Upper lobe of right lung (tissue), 1 donor: ENCODE measurements at places on chromosomes 4 and X. TPM values are rescaled to one million over a fixed set of nuclear protein-coding genes. Genes with fewer than 3 reads are reported as not detected.
A peak's percentile ranks its signal among the peaks of the same experiment; 100 is the strongest.

The ITGB1BP2 gene
- 0.38 TPM for total RNA-seq

The NSG1 gene
- total RNA-seq = 1.5 TPM

The EDA gene
- 5.5 TPM for total RNA-seq

The MEPE gene
- not detected for total RNA-seq

The C4orf51 gene
- total RNA-seq = not detected

The DDX53 gene
- total RNA-seq = not detected

The XK gene
- 1.6 TPM for total RNA-seq

DNA sequence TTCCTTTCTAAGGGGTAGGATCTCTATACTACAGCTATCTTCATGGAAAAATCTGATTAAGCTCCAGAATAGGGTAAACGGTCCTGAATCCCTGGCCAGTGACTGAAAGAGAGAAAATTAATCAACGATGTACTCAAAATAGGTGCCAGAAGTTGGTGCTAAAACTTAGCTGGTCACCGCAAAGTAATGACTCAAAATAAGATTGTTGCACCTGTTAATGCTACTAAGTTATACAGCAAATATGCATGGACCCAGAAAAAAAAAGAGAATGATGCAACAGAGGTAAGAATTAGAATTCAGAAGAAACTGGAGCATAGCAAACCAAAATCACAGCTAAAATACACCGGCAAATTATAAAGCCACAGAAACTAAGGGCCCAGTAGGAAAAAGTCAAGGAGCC is 239.7 kb upstream of the FAM241A start:
- H3K27ac ChIP-seq = no peak overlapping the region
- no peaks in the 10 kb centered on the region for H3K27me3 ChIP-seq
- H3K4me1 ChIP-seq = no peaks in the 10 kb centered on the region
- H3K36me3 ChIP-seq = no peaks in the 10 kb centered on the region
- no peak for DNase-seq

DNA sequence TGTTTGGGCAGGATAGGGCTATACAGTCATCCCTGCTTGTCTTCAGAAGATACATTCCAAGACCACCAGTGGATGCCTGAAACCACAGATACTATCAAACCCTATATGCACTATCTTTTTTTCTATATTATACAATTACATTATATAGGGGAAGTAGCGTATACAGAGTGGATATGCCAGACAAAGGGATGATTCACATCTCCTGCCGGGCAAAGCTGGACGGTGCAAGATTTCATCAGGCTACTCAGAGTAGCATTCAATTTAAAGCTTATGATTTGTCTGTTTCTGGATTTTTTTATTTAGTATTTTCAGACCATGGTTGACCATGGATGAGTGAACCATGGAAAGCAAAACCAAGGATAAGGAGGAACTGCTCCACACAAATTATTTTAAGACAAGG is 7.0 kb upstream of the AMTN start:
- DNase-seq = no peak
- H3K27me3 ChIP-seq = no peaks in the 10 kb centered on the region
- H3K27ac ChIP-seq = no peak overlapping the region
- H3K4me1 ChIP-seq = no peaks in the 10 kb centered on the region
- no peak overlapping the region for H3K4me3 ChIP-seq

DNA sequence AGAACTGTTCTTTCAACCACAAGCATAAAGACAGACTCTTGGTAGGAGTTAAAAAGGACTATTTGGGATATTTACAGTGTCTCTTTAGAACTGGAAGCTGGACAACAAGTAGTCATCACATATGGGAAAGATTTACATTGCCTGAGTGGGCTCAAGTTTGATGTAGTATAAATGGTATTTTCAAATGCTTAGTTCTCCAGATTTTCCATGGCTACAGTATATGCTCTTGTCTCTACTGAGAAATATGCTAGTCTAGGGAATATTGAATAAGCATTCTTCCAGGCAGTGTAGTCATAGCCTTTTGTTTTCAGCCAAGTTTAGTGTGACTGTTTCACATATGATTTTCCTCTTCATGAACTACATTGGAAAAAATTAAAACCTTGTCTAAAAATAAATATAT is 315.6 kb downstream of the ARHGAP24 start:
- H3K4me3 ChIP-seq = no peak overlapping the region
- H3K27ac ChIP-seq = no peak overlapping the region
- no peaks in the 10 kb centered on the region for H3K27me3 ChIP-seq
- DNase-seq = no peak
- H3K36me3 ChIP-seq = no peaks in the 10 kb centered on the region
- H3K4me1 ChIP-seq = peaks cover 11% of the 10 kb centered on the region

- H3K36me3 ChIP-seq = no peaks in the 10 kb centered on the region
- DNase-seq = no peak
- no peaks in the 10 kb centered on the region for H3K27me3 ChIP-seq
- H3K4me1 ChIP-seq = no peaks in the 10 kb centered on the region
- H3K27ac ChIP-seq = no peak overlapping the region
Measured at GRCh38 chr4:172155838-172156345, 342.7 kb downstream of the GALNTL6 start.

GRCh38 chr4:7202411-7202810 is 10.1 kb downstream of the SORCS2 start:
- no peak for DNase-seq
- peaks cover 12% of the 10 kb centered on the region for H3K4me1 ChIP-seq
- H3K4me3 ChIP-seq = no peak overlapping the region
- H3K27me3 ChIP-seq = no peaks in the 10 kb centered on the region
- no peak overlapping the region for H3K27ac ChIP-seq
- H3K36me3 ChIP-seq = no peaks in the 10 kb centered on the region

GRCh38 chrX:102708900-102709299 is 3.3 kb upstream of the GPRASP2 start:
- H3K4me1 ChIP-seq = no peaks in the 10 kb centered on the region
- H3K27ac ChIP-seq = no peak overlapping the region
- no peaks in the 10 kb centered on the region for H3K36me3 ChIP-seq
- no peaks in the 10 kb centered on the region for H3K27me3 ChIP-seq

DNA sequence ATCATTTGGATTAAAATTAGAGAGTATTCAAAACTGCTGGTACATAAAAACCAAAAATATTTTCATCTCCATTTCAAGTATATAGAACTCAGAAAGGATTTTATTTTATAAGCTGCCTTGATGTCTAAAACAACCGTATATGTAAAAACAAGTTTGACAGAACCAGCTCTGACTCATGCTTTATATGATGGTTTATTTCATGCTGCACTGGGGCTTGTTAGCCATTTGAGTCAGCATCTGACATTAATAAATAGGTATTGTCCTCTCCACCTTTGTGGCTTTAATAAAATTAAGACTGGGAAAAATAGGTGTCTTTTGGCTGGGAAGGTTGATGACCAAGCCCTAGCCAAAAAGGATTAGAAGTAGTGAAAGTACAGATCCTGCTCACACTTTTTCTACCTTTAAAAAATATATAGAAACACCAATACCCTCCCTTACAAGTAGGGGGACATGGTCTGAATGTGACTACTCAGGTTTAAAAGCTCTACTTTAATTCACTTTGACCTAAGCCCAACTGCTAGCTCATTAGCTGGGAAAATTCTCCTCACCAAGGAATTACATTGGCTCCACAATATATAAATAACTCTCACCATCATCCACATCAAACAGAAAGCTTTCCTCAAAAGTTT is 228.1 kb downstream of the ADAMTS3 start:
- H3K36me3 ChIP-seq = no peaks in the 10 kb centered on the region
- no peak overlapping the region for H3K27ac ChIP-seq
- H3K4me1 ChIP-seq = no peaks in the 10 kb centered on the region
- H3K4me3 ChIP-seq = no peak overlapping the region

GRCh38 chrX:545452-545885 is 85.1 kb upstream of the SHOX start:
- H3K4me1 ChIP-seq = no peaks in the 10 kb centered on the region
- no peak overlapping the region for H3K27ac ChIP-seq

- DNase-seq = peak; percentile 71
- no peaks in the 10 kb centered on the region for H3K4me1 ChIP-seq
- no peaks in the 10 kb centered on the region for H3K36me3 ChIP-seq
- no peak overlapping the region for H3K27ac ChIP-seq
- H3K4me3 ChIP-seq = no peak overlapping the region
Measured at GRCh38 chr4:164807611-164808010, 53.7 kb downstream of the SMIM31 start.

DNA sequence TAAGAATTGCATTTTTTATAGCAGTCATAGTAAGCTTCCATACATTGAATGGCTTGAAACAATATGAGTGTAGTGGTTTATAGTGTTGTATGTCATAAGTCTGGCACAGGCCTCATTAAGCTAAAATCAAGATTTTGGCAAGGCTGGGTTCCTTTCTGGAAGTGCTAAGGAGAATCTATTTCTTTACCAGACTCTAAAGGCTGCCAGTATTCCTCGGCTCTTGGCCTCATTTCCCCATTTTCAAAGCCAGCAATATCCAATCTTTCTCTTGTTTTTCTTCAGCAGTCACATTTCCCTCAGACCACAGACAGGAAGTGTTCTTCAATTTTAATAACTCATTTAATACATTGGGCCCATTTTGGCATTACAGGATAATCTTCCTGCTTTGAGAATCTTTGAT is 1155.5 kb upstream of the PABPC4L start:
- H3K27me3 ChIP-seq = no peaks in the 10 kb centered on the region
- H3K27ac ChIP-seq = no peak overlapping the region
- no peaks in the 10 kb centered on the region for H3K4me1 ChIP-seq
- no peaks in the 10 kb centered on the region for H3K36me3 ChIP-seq
- H3K4me3 ChIP-seq = no peak overlapping the region

- DNase-seq = no peak
- no peaks in the 10 kb centered on the region for H3K36me3 ChIP-seq
- H3K4me3 ChIP-seq = no peak overlapping the region
- no peak overlapping the region for H3K27ac ChIP-seq
- peaks cover 4% of the 10 kb centered on the region for H3K4me1 ChIP-seq
Measured at GRCh38 chr4:112706840-112707207, 69.9 kb downstream of the LARP7 start.

- no peaks in the 10 kb centered on the region for H3K4me1 ChIP-seq
- H3K27me3 ChIP-seq = no peaks in the 10 kb centered on the region
- H3K36me3 ChIP-seq = no peaks in the 10 kb centered on the region
- no peak overlapping the region for H3K4me3 ChIP-seq
- no peak for DNase-seq
Measured at GRCh38 chrX:151153086-151153485, 23.3 kb upstream of the GPR50 start.

DNA sequence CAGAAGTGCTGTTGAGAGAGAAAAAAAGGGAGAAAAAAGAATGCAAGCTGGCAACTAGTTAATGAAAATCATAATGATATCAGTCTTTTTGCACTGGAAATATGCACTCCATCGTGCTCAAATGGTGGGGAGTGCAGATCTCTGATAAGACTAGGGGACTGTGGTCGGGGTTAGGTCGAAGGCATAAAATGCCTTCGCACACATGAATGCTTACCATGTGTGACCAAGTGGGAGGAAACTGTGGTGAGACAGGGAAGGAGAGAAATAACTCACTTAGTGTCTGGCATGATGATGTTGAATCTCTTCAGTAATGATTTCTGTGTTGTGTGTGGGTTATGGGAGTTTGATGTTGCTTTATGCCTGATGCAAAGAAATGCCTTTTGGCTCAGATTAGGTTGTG is 358.9 kb downstream of the FBXO8 start:
- no peaks in the 10 kb centered on the region for H3K27me3 ChIP-seq
- no peak for DNase-seq
- no peak overlapping the region for H3K27ac ChIP-seq
- H3K36me3 ChIP-seq = no peaks in the 10 kb centered on the region
- H3K4me3 ChIP-seq = no peak overlapping the region
- no peaks in the 10 kb centered on the region for H3K4me1 ChIP-seq

DNA sequence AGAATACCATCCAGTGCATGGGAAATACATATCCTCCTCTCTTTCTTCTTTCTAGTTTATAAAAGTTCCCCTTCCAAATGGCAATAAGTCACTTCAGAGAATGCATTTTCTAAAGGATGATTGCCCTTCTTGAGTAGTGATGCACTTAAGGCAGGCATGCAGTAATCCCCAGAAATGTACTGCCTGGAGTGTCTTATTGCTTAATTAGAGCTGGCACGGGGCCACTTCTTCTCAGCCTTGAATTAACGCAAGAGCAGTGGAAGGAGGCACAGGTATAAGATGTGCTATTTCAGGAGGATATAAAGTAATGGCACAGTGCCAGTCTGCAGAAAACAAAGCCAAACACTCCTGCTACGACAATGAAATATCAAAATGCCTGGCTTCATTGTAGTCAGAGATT is 371.4 kb upstream of the FAM241A start:
- no peaks in the 10 kb centered on the region for H3K36me3 ChIP-seq
- H3K27ac ChIP-seq = no peak overlapping the region
- no peak for DNase-seq
- no peaks in the 10 kb centered on the region for H3K4me1 ChIP-seq

DNA sequence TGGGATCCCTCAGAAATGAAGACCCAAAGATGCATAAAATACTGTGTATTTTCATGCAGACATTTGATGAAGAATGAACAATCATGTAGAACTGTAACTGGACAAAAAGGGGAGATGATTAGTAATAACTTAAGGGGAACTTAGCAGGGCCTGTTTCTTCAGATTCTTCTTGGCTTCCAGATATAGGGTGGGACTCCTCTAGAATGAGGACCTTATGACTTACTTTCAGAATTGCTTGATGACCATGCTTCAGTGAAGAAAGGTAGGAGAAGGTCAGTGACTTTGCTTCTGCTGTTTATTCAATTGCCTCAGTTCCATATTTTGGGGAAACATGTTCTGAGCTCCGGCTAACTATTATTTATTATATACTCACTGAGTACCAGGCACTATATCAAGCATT is 580.8 kb downstream of the CENPC start:
- H3K4me1 ChIP-seq = no peaks in the 10 kb centered on the region
- DNase-seq = no peak
- H3K4me3 ChIP-seq = no peak overlapping the region
- H3K27ac ChIP-seq = no peak overlapping the region
- no peaks in the 10 kb centered on the region for H3K27me3 ChIP-seq
- H3K36me3 ChIP-seq = no peaks in the 10 kb centered on the region

DNA sequence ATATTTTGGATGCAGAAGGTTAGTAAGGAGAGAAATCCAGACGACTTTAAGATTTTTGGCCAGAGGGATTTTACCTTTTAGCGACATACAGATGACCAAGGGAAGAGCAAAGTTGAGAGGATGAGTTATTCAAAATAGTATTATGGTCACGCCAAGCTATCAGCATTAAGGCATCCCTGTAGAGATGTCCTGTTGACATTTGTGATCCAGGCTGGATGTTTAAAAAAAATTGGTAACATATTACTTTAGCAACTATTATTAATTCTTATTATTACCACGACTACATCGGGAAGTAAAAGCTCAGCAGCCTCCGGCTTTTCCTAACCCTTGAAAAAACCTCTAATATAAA is 562 bp upstream of the OSTC start:
- no peaks in the 10 kb centered on the region for H3K27me3 ChIP-seq
- H3K36me3 ChIP-seq = no peaks in the 10 kb centered on the region
- no peak for DNase-seq
- H3K4me3 ChIP-seq = peak overlapping the region; percentile 95

- H3K4me3 ChIP-seq = no peak overlapping the region
- H3K27ac ChIP-seq = no peak overlapping the region
- DNase-seq = no peak
- no peaks in the 10 kb centered on the region for H3K36me3 ChIP-seq
Measured at GRCh38 chr4:165461159-165461821, 82.5 kb downstream of the CPE start.
